ENCODE measurements at places on chromosomes 3 and 15.

DNA sequence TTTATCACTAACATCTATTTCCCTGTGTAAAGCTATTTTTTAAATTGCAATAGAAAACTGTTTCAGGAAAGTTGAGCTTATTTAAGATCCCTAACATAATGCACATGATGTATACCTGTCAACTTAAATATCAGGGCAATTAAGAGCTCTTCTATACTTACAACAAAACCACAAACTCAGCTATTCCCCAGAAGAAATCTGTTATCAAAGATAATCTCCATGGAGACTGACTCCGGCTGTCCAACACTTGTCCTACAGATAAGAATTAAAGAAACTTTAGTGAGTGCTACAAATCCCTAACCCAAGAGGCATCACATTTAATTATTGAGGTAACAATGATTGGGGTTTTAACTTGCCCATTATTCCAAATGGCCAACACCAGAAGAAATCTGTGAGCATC, 3.4 kb downstream of the SELENOK start:
- DNase-seq: no peak

DNA sequence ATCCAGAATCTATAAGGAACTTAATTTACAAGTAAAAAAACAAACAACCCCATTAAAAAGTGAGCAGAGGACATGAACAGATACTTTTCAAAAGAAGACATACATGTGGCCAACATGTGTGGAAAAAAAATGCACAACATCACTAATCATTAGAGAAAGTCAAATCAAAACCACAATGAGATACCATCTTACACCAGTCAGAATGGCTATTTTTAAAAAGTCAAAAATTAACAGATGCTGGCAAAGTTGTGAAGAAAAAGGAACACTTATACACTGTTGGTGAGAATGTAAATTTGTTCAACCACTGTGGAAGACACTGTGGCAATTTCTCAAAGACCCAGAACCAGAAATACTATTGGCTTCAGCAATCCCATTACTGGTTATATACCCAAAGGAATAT, 830.0 kb upstream of the ALCAM start:
- DNase-seq: no peak

DNA sequence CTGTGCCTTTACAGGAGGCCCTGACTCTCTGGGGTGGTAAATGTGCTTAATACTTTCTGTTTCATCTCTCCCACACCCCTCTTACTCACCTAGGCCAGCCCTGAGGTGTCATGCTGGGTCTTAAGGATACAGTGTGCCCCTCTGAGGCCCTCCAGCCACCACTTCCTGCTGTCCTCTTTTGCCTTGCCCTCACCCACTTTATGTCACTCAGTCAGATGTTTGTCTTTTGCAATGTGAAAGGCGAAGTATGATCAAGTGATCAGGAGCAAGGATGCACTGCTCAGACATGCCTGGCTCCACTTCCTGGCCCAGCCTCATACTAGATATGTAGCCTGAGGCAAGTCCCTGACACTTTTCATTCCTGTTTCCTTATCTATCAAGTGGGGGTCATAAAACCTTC, 339.0 kb upstream of the NR2E3 start:
- DNase-seq: no peak

- DNase-seq: peak; percentile 45
These were observed 48.2 kb upstream of the FMN1 start for GRCh38 chr15:33242669-33243191.

DNA sequence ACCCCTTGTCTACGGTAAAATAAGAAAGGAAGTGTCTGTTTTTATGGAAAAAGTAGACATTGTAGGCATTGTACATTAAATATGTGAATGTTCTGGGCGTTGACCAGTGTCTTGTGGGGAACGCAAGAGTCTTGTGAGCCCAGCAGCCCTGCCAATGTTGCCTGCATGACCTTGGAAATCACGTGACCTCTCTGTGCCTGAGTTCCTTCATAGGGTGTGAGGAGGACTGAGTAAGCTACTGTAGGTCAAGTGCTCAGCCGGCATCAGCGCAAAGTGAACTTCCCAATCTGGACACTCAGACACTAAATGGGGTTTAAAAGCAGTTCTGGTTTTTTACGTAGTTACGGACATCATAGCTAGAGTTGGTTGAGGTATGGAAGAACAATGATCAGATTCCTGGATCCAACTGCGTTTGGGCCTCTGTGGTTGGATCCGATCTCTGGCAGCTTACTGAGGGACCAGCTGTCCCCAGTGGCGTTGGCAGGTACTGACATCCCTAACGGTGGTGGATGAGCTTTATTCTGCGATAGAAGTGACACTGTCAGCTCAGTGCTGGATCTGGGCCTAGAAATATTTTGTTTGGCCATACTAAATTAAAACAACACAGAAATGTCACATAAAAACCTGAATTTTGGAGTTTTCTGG, 63.8 kb downstream of the SPSB4 start:
- no peak for DNase-seq

GRCh38 chr3:133115176-133115575, 77.0 kb downstream of the TMEM108 start:
- DNase-seq: no peak

GRCh38 chr15:49174902-49175301, 4.9 kb downstream of the GALK2 start:
- no peak for DNase-seq

GRCh38 chr3:187445356-187445755, 77.2 kb downstream of the RTP4 start:
- no peak for DNase-seq

- no peak for DNase-seq
These were observed 16.0 kb downstream of the STARD9 start for GRCh38 chr15:42591238-42591934.

DNA sequence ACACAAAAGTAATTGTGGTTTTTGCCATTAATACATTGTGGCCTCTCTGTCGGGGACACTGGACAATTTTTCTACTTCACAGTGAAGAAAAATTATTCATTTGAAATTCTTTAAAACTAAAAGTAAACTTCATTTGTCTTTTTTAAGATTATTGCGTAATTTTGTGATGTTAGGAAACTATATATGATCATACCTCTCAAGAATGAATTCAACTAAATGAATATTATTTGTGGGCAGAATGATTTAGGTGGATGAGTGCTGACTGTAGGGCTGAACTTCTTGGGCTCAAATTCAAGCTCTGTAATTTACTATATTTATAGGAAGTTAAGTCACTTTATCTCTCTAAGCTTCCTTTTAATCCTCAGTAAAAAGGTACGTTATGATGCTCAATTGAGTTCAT, 441.2 kb downstream of the ROBO1 start:
- DNase-seq: no peak

- DNase-seq: no peak
These were observed 53.6 kb downstream of the LMCD1 start for GRCh38 chr3:8555113-8555661.

DNA sequence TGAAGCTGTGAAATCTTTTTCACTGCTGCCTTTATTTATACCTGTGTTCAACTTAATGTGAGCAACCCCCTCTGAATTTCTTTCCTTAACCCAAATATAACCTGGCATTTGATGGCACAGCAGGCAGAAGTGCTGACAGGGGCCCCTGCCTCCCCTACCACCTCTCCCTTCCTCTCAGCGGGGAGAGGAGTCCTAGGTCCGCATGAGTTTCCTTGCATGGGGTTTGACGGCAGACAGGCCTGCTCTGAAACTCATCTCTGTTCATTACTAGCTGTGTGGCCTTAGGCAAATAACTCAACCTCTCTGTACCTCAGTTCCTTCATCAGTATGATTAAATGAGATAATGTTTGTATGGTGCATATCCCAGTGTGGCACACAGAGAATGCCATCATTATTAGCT, 79.7 kb downstream of the SEC22A start:
- no peak for DNase-seq

DNA sequence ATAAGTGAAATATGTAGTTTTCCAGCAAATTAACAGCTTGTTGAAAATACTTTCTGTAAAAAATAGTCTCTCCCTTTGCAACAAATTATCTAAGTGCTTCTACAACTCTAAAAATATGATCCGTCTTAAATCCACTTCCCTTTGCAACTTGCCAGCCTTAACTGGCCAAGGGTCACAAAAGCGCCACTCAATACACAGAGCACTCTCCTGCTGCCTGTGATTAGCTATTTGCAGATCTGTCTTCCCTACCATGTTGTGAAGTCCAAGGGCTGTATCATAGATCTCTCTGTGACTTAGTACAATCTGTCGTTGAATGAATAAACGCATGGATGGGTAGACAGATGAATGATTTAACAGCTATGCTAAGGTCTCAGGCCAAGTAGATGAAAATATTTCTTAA, 76.2 kb downstream of the ITGB5 start:
- no peak for DNase-seq

GRCh38 chr3:167084545-167084944, 295.6 kb downstream of the ZBBX start:
- DNase-seq: no peak

DNA sequence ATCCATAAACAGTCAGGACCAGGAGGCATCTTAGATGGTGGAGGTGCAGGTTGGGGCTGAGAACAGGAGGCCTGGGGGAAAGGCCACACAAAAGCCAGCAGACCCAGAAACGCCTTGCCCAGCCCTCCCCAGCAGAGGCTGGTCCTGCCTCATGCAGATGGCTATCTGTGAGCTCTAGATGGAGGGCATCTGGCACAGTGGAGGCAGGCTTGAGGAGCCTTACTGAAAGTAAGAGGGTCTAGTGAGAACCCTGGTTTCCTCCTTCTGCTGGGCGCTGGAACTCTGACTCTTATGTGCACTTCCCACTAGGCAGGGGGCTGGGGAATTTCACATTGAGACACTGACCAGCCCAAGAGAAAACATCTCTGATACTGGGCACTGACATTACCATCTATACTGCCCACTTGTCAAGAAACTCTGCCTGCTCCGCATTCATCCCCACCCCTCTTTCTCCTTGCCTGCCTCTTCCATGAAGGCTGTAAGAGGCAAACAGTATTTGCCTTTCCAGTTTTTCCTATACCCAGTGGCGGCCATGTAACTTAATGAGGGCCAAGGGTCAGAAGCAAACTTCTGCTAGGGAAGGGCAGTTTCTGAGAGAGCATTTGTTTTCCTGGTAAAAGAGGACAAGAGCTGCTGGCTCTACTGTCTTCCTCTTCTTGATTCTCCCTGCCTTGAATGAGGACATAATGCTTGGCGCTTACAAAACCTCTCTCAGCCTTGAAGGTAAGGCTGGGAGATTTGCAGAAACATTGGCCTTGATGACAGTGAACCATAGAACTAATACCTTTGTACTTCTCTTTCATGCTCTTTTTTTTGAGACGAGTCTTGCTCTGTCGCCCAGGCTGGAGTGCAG, 4.4 kb upstream of the SCN5A start:
- no peak for DNase-seq

DNA sequence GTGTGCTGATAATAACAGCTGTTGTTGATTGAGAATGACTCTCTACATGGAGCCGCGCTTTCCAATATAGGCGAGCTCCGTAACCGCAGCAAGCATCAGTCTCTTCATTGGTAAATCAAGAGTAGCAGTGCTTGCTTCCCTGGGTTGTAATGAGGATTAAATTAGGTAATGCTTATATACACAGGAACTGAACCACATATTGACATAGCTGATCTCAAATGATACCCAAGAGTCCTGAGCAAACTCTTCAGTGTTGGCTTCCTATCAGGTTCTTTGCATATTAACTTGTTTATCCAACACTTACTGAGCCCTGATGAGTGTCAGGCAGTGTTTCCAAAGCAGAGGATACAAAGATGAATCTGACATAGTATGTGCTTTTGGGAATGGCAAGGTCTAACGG, 46.4 kb upstream of the SLCO3A1 start:
- DNase-seq: no peak

- no peak for DNase-seq
These were observed 161.7 kb upstream of the CRBN start for GRCh38 chr3:3340965-3341895.

DNA sequence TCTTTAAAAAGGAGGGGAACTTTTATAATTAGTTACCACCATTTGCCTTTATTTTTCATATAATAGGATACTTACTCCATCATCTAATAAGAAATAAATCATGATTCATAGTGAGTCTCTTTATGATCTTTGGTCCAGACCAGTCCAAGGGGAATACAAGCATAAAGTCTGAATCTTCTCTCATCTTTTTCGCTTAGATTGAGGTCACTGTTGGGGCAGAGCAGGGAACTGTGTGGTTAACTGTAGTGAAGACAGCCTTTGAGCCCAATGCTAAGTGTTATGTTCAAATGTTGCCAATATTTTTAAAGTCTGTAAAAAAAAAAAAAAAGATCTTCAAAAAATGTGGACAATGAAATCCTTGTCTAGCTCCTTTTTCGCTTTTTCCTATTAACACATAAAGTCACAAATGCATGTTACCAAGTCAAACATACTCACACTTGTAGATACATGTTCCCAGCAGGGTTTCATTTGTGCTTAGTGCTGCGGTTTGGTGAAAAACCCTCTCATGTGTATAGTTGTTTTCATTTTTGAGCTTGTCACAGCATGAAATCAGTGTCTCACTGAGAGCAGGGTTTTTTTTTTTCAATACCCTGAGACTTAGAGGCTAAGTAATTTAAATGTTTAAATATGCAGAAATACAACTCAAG, 72.1 kb downstream of the EPHA3 start:
- DNase-seq: no peak

- DNase-seq: no peak
These were observed 374.1 kb downstream of the RORA start for GRCh38 chr15:60854858-60855564.

Data from T1000 (cell line).